ENCODE measurements at places on chromosomes 7 and 10.

- no peak for DNase-seq
Observed at GRCh38 chr10:15472008-15472407, 100.9 kb upstream of the FAM171A1 start.

DNA sequence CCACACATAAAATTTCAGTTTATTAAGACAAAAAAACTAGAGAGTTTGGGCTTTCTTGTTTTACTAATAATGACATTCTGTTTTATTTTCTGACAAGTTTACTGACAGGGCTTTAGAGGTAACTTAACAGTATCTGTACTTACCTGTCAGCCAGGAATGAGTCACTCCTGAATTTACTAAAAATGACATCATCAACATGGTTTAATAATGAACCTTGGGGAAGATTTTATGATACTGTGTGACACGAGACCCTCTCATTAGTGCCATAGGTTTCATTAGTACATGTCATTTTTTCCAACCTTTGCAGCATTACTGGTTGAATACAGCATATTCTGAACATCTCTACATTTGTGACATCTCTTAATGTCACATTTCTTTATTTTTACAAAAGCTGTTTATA is 131.1 kb downstream of the KCND2 start:
- DNase-seq = no peak

- DNase-seq = no peak
Observed at GRCh38 chr10:117819304-117819703, 227.4 kb downstream of the RAB11FIP2 start.

DNA sequence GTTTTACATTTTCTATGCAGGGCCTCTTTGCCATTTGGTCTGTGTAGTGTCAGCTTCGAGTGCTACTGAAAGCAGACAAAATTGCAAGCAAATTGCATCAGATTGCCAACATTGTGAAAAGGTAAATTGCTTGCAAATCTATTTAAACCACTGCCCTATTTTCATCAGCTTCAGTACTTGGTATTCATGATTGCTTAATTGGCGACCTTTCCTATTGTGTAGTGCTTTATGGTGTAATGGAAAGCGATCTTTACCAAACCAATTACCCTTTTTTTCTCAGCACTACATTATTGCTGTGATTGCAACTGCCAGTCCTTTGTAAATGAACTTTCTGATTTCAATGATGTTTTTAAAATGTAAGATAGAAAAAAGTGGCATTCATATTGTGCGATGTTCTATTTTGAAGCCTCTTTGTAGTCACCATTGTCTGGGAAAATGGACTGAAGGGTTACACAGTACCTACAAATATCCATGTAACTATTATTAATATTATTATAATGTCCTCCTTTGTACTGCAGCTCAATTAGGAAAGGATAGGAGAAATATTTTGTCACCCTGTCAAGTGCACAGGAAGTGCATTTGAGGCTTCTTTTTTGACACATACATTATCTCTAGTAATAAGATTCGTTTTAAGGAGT is 177.7 kb upstream of the SP8 start:
- no peak for DNase-seq

DNA sequence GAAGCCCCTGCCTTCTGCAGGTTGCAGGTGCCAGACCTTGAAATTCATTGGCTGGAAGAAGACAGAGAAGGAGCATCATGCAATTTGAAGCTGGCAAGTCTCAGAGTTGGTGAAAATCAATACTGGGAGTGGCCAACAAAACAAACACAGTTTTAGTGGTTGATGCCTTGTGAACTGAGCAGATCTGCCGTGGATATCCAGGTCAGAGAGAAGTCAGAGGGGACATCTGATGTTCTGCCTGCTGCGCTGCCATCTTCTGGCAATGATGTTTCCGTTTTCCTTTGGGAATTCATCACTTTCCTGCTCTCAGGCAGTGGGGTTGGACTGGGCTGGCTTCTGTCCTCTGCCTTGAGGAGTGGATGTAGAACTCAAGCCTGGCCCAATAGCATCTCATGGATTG is 132.0 kb downstream of the RPS24 start:
- peak; percentile 18 for DNase-seq

DNA sequence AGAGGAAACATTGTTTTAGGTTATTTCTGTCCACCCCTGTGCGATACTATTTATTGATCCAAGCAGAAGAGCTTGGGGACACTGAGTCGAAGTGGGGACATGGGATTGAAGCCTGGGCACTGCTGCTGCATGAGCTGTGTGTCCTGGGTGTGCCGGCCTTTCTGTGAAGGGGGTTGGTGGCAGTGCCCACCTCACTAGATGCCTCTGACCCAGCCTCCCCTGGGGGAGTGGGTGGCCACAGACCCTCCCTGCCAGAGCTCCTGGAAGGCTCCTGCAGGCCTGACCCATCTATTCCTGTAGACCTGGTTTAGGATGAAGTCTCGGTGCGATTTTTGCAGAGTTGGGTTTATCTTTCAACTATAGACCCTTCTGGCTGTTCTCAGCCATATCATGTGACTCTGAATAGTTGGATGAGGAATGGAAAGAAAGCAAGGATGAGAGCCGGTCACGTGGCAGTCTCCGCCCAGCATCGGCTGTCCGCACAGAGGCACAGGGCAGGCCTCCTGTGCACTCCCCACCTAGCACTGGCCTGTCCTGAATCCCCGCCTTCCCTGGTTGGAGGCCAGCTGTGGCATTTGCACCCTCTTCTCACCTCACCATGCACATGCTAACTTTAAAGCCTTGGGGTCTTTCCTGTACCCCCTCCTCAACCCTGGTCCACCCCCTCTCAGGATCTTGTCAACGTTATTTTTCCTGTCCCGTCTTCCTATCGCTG is 17.6 kb upstream of the SH2D4B start:
- DNase-seq = no peak

- DNase-seq = no peak
Observed at GRCh38 chr7:91462316-91462715, 198.1 kb downstream of the FZD1 start.
